ENCODE measurements at places on chromosomes 6 and 20. TPM values are rescaled to one million over a fixed set of nuclear protein-coding genes. Genes with fewer than 3 reads are reported as not detected.

THBS2 gene
- 1,330 TPM for total RNA-seq

CRISP2 gene
- total RNA-seq, result not detected

MLN gene
- total RNA-seq, result not detected

ZBTB12 gene
- 3.8 TPM for total RNA-seq

MUCL3 gene
- not detected for total RNA-seq

KIF25 gene
- not detected for total RNA-seq

MDFI gene
- total RNA-seq, result 0.55 TPM

PTGIS gene
- 605 TPM for total RNA-seq

TSPO2 gene
- not detected for total RNA-seq

GNMT gene
- not detected for total RNA-seq

NUS1 gene
- 12.5 TPM for total RNA-seq

GABRR2 gene
- 0.14 TPM for total RNA-seq

HSPA1L gene
- 1.7 TPM for total RNA-seq

CNKSR3 gene
- 4.2 TPM for total RNA-seq

SIRPD gene
- not detected for total RNA-seq

CCN6 gene
- not detected for total RNA-seq

TBX18 gene
- total RNA-seq, result 34.9 TPM

PHACTR3 gene
- not detected for total RNA-seq

HSPA1A gene
- total RNA-seq, result 87.8 TPM

SLC12A5 gene
- 0.28 TPM for total RNA-seq

DXO gene
- total RNA-seq, result 11.4 TPM

GPX5 gene
- total RNA-seq, result not detected

DDO gene
- total RNA-seq, result 1.3 TPM

BNIP5 gene
- not detected for total RNA-seq

All from smooth muscle cell of bladder (primary cell).